ENCODE measurements at places on chromosomes 4 and X.
A peak's percentile ranks its signal among the peaks of the same experiment; 100 is the strongest.

DNA sequence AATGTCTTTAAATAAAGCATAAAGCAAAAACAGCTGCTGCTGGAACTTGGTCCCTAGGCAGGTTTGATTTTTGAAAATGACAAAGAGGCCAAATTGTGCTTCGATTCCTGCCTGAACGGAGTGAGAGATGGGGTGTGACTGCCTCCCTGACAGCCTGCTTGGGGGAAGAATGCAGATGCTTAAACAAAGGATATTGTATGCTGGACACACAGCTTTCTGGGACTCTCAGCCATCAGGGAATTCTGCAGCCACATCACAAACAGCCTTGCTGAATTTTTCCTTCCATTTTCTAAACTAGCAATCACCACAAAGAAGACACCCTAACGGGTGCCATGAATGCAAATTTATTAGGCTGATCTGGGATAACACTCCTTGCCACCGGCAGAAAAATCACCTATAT, 83.9 kb upstream of the CPEB2 start:
- no peaks in the 10 kb centered on the region for H3K36me3 ChIP-seq
- H3K27ac ChIP-seq: no peak overlapping the region
- DNase-seq: no peak
- H3K4me1 ChIP-seq: no peaks in the 10 kb centered on the region
- no peaks in the 10 kb centered on the region for H3K27me3 ChIP-seq

DNA sequence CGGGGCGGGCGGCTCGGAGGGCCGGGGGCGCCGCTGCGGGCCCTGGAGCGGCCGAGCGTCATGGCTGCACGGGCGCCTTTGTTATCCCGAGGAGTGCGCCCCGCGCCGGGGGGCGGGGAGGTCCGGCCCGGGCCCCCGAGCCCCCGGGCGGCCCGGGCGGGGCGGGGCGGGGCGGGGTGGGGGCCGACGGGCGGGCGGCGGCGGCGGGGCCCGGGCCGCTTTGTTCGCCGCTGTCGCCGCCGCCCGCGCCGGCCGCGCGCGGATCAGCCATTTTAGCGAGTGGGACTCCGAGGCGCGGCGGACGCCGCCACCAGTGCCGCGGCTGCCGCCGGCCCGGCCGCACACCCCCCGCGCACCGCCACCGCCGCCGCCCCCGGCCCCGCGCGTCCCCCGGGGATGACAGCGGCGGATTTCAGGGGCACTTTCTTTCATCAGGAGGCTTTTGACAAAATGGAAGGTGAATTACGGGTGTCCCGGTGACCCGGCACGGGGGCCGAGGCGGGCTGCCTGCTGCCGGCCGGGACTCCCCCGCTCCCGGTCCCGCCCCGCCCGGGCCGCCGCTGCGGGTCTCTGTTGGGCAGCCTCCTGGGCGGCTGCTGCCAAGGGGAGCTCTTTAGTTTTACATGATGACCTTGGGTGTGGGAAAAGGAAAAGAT, 1.2 kb downstream of the HMGB3 start:
- H3K27ac ChIP-seq: no peak overlapping the region
- peaks cover 2% of the 10 kb centered on the region for H3K27me3 ChIP-seq
- DNase-seq: no peak
- H3K4me1 ChIP-seq: no peaks in the 10 kb centered on the region

DNA sequence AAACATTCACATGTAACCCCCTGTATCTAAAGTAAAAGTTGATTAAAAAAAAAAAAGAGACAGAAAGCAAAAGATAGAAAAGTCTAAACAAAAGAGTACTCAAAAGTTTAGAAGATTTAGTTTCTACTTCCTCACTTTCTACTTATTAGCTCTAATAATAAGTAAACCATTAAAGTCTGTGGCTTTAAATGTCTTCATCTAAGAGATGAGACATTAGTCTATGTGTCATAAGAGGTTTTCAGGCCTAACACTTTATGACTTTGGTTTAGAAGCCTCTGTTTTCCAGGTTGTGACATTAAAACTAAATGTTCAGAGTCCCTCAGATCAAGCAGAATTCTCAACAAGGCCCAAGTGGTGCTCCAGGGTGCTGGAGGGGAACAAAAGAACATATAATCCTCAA, 42.2 kb upstream of the GUCY1A1 start:
- H3K36me3 ChIP-seq: no peaks in the 10 kb centered on the region
- no peak for DNase-seq
- H3K27me3 ChIP-seq: no peaks in the 10 kb centered on the region
- H3K4me1 ChIP-seq: no peaks in the 10 kb centered on the region
- no peak overlapping the region for H3K4me3 ChIP-seq

DNA sequence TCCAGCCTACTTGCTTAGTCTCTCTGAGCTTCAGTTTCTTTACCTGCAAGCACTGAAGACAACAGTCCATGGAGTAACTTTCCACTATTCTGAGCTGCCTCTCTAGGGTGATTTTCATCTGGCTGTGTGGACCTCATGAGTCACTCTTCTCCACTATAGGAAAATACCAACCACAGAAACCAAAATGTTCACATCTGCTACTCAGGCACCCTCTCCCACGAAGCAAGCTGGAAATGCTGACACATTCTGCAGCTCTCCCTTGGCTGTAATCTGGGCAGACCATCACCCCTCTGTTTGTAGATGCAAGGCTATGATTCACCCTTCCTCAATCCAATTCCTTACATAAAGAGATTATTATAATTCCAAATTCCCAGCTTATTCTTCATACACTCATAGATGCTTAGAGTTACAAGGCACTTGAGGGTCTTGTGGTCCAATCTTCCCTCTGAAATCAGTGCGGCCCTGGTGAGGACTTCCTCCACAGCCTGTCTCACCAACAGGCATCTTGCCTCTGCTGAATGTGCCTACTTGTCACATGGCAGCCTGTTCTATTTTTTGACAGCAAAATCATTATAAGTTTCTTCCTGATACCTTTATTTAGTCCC, 97.0 kb upstream of the LNX1 start:
- H3K27me3 ChIP-seq: no peaks in the 10 kb centered on the region
- H3K36me3 ChIP-seq: no peaks in the 10 kb centered on the region
- H3K27ac ChIP-seq: no peak overlapping the region
- no peak overlapping the region for H3K4me3 ChIP-seq
- DNase-seq: no peak
- H3K4me1 ChIP-seq: no peaks in the 10 kb centered on the region

DNA sequence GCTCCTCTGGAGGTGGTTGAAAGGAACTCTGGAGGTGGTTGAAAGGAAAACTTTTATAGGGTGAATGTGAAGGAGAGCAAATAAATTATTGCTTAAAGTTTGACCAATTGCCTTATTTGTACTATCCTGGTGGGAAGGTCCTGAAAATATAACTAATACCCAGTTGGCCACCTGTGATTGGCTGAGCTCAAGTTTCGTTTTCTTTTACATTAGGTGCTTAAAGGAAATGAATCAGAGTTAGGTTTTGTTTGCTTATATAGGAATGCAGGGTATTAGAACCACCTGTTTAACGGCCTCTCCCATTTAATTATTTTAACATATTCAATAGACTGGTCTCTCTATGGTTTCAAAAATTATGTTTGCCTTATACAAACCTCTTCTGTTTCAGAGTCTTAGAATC, 497.6 kb downstream of the PRR32 start:
- H3K36me3 ChIP-seq: no peaks in the 10 kb centered on the region
- no peak for DNase-seq
- no peaks in the 10 kb centered on the region for H3K4me1 ChIP-seq
- no peak overlapping the region for H3K27ac ChIP-seq
- no peak overlapping the region for H3K4me3 ChIP-seq

DNA sequence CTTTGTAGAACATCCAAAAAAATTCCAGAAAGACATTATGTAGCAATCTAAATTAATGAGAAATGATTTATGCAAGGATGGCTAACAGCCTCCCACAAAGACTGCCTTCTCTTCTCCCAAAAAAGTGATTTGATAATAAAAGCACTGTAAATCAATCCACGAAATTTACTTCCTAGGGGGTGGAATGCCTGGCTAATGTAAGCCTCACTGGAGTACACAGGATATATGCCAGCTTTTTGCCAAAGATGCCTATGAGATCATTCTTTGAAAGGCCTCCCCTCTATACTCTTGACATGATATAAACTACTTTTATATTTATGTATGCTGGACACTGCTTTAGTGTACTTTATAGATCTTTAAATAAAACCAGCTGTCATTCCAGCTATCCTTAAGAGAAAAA, 211.1 kb downstream of the ADAMTS3 start:
- H3K27ac ChIP-seq: no peak overlapping the region
- no peaks in the 10 kb centered on the region for H3K27me3 ChIP-seq
- no peaks in the 10 kb centered on the region for H3K4me1 ChIP-seq
- no peak for DNase-seq
- H3K4me3 ChIP-seq: no peak overlapping the region

DNA sequence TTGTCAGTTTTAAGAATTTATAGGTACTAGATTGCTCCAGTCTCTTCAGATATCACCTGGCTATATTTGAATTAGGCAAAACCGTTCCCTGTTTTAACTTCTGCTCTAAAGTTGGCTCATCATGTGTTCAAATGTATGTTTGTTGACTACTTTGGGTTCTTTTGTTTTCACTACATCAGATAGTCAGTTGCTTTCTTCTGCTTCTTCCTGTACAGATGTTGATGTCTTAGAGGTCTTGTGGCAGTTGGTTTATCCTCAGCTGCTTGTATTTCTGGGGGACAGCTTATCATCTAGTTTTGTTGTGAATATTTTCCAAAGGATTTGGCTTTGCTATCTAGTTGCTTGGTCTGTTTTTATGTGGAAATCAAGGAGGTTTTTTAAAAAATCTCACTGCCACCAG, 28.0 kb downstream of the TBC1D19 start:
- H3K27me3 ChIP-seq: no peaks in the 10 kb centered on the region
- no peak overlapping the region for H3K4me3 ChIP-seq
- H3K27ac ChIP-seq: no peak overlapping the region
- no peaks in the 10 kb centered on the region for H3K4me1 ChIP-seq

GRCh38 chr4:1418494-1419285, 12.4 kb upstream of the NKX1-1 start:
- no peak overlapping the region for H3K4me3 ChIP-seq
- H3K36me3 ChIP-seq: no peaks in the 10 kb centered on the region
- no peaks in the 10 kb centered on the region for H3K27me3 ChIP-seq
- no peak for DNase-seq
- no peak overlapping the region for H3K27ac ChIP-seq

DNA sequence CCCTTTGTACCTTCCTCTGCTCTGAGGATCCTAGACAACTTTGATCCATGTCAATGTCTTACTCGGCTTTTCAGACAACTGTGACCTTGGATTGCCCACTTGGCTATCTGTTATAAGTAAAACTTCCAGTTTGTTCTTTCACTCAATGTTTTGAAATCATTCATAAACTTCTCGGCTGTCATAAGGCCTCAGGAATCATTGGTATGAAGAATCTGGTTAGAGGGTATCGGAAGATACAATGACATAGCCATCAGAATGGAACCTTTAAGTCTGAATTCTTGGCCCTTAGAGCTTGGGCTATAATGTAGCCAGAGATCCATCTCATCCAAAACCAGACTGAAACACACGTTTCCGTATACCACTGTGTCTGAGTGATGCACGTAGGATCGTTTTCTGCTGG, 59.0 kb upstream of the WDR1 start:
- H3K4me3 ChIP-seq: no peak overlapping the region
- H3K27me3 ChIP-seq: no peaks in the 10 kb centered on the region

GRCh38 chr4:8605289-8605688, 12.7 kb downstream of the CPZ start:
- no peaks in the 10 kb centered on the region for H3K4me1 ChIP-seq
- peaks cover 18% of the 10 kb centered on the region for H3K27me3 ChIP-seq
- no peak overlapping the region for H3K27ac ChIP-seq
- no peak for DNase-seq
- H3K4me3 ChIP-seq: no peak overlapping the region
- H3K36me3 ChIP-seq: no peaks in the 10 kb centered on the region

- no peaks in the 10 kb centered on the region for H3K36me3 ChIP-seq
- no peak overlapping the region for H3K4me3 ChIP-seq
- no peaks in the 10 kb centered on the region for H3K27me3 ChIP-seq
- no peak for DNase-seq
- H3K27ac ChIP-seq: no peak overlapping the region
Observed at GRCh38 chr4:78149751-78150542, 92.8 kb downstream of the FRAS1 start.

- DNase-seq: peak; percentile 7
- no peak overlapping the region for H3K4me3 ChIP-seq
- no peaks in the 10 kb centered on the region for H3K27me3 ChIP-seq
- H3K4me1 ChIP-seq: no peaks in the 10 kb centered on the region
- no peaks in the 10 kb centered on the region for H3K36me3 ChIP-seq
Observed at GRCh38 chr4:2306773-2307410, 45.0 kb upstream of the MXD4 start.

DNA sequence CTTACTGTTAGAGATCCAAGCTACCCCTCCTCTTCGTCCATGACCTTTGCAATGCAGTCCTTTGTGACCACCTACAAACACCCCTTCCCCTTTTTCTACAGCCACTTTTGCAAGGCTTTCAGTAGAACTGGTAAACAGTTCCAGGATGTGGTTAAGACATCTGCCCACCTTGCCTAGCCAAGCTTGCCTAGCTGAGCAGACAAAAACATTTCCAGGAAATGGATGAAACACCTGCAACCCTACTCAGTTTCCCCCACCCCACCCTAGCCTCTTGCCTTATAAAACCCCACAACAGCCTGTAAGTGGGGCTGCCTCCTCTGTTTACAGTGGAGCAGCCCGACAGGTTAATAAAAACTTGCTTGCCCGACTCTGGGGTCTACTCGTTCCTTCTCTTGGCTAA, 133.8 kb downstream of the ZC4H2 start:
- H3K4me1 ChIP-seq: no peaks in the 10 kb centered on the region
- H3K36me3 ChIP-seq: no peaks in the 10 kb centered on the region
- H3K27me3 ChIP-seq: no peaks in the 10 kb centered on the region
- DNase-seq: no peak

DNA sequence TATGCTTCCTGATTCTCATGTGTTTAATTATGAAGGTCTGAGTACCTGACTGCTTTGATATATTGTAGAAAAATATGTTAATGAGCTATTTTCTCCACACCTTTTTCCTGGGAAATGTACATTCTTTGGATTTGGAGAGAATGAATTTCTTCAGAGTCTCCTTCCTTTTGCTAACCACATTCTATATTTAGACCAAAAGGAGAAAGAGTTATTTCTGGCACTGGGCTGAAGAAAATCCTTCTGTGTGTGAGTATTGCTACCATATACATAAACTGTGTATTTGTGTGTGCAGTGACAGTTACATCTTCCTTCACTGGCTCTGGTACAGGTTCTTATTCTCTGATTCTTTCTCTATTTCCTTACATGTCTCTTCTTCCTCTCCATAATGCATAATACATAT, 44.5 kb upstream of the PGRMC2 start:
- no peaks in the 10 kb centered on the region for H3K36me3 ChIP-seq
- H3K27me3 ChIP-seq: no peaks in the 10 kb centered on the region
- H3K27ac ChIP-seq: no peak overlapping the region
- DNase-seq: no peak
- no peak overlapping the region for H3K4me3 ChIP-seq
